Activated T-helper 17 cell treated with anti-CD3 and anti-CD28 coated beads, Interleukin-2, amount 50 U/mL, for 72 hours (primary cell): ENCODE measurements at places on chromosomes 2 and 18. TPM values are rescaled to one million over a fixed set of nuclear protein-coding genes. Genes with fewer than 3 reads are reported as not detected.

The TSPYL6 gene
- total RNA-seq = not detected

The SERPINB5 gene
- not detected for total RNA-seq

DNA sequence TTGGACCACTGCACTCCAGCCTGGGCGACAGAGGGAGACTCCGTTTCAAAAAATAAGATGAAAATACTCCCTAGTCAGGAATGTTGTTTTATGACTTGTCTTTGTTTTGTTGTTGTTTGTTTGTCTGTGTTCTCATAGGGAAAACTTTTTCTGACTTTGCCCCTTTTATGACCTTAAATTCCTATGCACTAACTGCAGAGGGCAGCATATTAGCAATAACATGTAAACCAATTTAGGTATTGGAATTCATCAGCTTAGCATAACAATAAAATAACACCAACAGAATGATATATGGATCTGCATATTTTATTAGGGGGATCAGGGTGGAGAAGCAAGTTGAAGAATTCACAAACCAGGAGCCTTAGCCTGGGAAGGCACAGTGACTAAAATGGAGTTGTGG lies 631.5 kb downstream of the SUCLG1 start:
- ATAC-seq = no peak

The MERTK gene
- 0.87 TPM for total RNA-seq

The MMADHC gene
- total RNA-seq = 120 TPM

- no peak for ATAC-seq
Observed at GRCh38 chr2:72096181-72096580, 51.5 kb downstream of the CYP26B1 start.

GRCh38 chr2:193475038-193475437 lies 1280.3 kb upstream of the TMEFF2 start:
- no peak for ATAC-seq

GRCh38 chr2:31053929-31054782 lies 84.1 kb downstream of the GALNT14 start:
- no peak for ATAC-seq

DNA sequence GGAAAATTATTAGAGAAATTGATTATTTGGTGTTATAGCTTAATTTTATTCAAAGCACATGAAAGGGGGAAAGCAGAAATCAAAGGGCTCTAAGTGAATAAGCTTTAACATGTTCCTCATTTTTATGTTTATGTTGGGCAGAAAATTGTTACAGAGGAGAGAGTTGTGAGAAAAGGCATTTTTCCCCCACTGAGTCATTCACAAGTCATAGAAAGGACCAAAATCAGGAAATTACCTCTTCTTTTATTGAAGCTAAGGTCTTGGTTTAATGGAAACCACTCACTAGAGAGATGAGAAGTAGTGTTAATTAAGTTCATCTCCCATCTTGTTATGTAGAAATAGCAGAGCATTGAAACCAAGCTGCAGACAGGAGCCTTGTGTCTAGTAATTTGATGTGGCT lies 175.3 kb upstream of the THUMPD2 start:
- ATAC-seq = peak; percentile 21

The FOXD4L1 gene
- total RNA-seq = 0.32 TPM

The CHRND gene
- not detected for total RNA-seq

DNA sequence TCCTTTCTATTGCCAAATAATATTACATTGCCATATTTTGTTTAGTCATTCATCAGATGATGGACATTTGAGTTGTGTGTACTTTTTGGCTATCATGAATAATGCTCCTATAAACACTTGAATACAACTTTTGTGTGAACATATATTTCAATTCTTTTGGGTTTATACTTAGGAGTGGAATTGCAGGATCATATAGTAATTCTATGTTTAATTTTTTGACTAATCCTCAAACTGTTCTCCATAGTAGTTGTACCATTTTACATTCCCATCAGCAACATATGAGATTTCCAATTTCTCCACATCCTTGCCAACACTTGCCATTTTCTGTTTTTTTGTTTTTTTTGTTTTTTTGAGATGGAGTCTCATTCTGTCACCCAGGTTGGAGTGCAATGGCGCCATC lies 87.2 kb downstream of the B3GNT2 start:
- no peak for ATAC-seq

GRCh38 chr2:196565106-196565765 lies 74.3 kb upstream of the CCDC150 start:
- ATAC-seq = no peak

DNA sequence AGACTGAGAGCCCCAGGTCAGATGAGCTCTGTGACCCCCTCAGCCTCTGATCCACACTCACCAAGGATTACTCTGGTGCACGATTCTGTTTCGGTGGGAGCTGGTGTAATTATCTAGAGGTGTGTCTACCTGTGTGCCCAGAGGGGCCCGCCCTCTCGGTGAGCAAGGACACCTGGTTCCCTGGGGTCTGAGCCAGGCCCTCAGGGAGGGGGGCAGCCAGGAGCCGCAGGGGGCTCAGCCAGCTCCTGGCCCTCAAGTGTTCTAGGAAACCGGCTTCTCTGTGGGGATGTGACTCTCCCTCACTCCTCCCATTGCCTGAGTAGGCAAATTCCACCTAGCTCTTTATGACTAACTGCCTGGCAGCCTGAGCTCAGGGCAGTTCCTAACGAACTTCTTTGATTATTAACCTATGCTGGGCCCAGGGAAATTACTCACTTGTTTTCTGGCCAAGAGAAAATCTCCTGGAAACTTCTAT lies 17.4 kb downstream of the AGAP1 start:
- ATAC-seq = no peak

The ADGRF3 gene
- total RNA-seq = 3.0 TPM

GRCh38 chr2:4981802-4982409 lies 710.3 kb upstream of the SOX11 start:
- ATAC-seq = no peak

DNA sequence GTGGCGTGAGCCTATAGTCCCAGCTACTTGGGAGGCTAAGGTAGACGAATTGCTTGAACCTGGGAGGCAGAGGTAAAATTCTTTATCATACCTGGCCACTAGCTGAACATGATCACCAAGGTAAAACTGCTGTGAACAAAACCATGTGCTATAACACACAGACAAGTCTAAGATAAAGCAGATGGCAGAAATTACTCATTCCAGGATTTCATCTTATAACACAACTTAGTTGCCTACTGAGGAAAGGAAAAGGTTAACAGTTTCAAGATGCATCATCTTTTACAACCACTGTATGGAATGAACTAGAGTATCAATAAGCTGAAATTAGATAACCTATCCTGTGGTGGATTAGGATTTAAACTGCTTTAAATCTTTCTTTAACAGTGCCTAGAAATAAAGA lies 8.3 kb downstream of the ARL5A start:
- ATAC-seq = peak; percentile 98

The LBX2 gene
- 0.39 TPM for total RNA-seq

The ALPG gene
- total RNA-seq = not detected

The PPIG gene
- 53.0 TPM for total RNA-seq

DNA sequence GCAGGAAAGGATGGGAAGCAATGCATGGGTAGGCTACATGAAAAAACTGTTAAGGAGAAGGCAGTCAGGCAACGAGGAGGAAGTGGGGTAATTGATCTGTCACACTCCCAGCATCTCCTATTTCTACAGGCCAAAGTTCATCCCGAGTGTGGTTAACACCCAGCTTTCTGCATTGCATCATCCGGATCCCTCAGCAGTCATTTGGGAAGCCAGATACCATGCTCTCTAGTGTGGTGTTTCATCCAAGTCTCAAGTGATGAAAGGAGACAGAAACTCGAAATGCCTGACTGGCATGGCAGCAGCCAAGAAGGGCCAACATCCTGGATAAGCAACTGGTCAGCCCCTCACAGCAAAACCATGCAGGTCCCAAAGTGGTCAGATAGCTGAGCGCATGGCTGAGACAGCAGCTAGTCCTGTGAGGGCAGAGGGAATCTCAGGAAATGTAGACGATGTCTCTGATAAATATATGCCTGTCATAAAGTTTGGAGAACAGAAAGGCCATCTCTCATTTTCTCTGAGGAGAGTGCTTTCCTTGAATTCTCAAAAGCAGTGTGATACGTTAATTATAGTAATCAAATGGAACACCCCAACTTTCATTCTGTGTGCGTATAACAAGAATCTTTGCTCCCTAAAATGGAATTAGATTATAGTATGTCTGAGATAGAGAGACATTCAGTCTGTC lies 24.8 kb upstream of the HNRNPA3 start:
- ATAC-seq = no peak

The ASB1 gene
- total RNA-seq = 34.0 TPM

- ATAC-seq = no peak
Observed at GRCh38 chr18:55466789-55467188, 121.2 kb downstream of the TCF4 start.

The HS1BP3 gene
- 8.9 TPM for total RNA-seq

GRCh38 chr2:68700560-68700959 lies 34.1 kb upstream of the ARHGAP25 start:
- no peak for ATAC-seq

- ATAC-seq = no peak
Observed at GRCh38 chr2:202408546-202409140, 32.5 kb downstream of the BMPR2 start.

The C2orf66 gene
- total RNA-seq = 0.43 TPM

DNA sequence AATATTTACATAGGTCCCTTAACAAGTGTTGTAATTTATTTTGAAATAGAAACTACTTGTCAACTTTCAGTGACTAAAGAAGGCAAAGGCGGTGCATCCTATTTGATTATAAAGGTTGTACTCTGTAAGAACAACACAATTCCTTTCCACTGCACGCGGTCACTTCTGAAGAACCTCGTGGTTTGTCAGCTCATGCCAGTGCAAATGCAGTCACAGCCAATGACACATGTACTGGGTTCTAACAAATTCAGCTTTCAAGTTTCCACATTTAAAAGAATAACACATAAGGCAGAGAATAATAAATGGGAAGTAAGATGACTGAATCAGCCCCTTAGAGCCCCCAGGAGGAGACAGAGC lies 39.7 kb downstream of the CYB5A start:
- ATAC-seq = peak; percentile 33

DNA sequence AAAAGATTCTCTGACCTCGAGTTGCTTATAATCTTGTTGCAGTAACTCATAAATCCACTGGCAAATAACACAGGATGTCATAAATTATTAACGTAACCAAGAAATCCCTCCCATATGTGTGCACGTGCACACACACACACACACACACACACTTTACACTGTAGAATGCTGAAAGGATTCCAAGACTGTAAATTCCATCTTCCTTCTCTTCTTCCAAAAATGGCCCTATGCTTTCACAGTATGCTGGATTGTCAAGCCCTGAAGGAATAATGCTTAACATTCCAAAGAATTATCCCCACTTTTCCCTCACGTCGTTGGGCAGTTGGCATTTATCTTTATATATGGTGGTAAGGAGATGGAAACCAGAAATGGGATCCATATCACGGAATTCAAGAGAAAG lies 117.5 kb upstream of the CRIM1 start:
- no peak for ATAC-seq

The ZBTB7C gene
- total RNA-seq = 0.40 TPM

- no peak for ATAC-seq
Observed at GRCh38 chr2:236340251-236340650, 76.0 kb upstream of the ASB18 start.

The ADAM17 gene
- total RNA-seq = 22.7 TPM

The EFR3B gene
- 0.24 TPM for total RNA-seq

- ATAC-seq = no peak
Observed at GRCh38 chr2:154694881-154695280, 3.6 kb upstream of the KCNJ3 start.

DNA sequence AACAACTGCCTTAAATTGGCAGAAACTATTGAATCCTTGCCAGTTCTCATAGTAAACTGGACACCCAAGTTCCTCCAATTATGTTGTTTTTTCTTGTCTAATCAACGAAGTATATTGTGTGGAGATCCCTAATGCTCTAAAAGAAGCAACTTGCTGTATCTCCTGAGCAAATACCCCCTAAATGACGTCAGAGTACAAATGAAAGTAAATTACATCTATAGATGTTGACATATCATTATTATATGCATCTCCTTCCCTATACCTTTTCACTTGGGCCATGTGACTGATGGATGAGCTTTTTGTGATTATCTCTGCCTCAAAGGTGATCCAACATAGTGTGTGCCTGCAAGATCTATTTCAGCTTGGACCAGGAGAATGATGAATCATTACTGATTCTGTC lies 159.4 kb downstream of the CCDC148 start:
- ATAC-seq = no peak

DNA sequence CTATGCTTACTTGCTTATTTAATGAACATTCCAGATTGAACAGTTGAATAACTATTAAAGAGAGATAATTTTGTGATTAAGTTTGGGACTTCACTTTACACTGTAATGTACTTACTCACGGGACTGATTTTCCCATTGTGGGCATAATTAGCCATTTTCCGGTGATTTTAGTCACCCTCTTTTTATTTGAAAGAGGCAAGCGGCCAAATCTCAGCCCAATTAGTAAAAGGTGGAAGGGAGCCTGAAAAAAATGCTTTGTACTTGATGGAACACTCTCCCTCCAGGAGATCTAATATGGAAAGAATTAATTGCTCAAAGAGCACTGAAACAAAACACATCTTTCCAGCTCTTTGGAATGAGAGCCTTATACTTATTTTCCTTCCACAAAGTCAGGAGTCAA lies 50.2 kb downstream of the CALCRL start:
- ATAC-seq = no peak

GRCh38 chr2:3076848-3077642 lies 300.6 kb downstream of the EIPR1 start:
- ATAC-seq = no peak

The AKAIN1 gene
- not detected for total RNA-seq

The UCN gene
- total RNA-seq = 1.7 TPM

DNA sequence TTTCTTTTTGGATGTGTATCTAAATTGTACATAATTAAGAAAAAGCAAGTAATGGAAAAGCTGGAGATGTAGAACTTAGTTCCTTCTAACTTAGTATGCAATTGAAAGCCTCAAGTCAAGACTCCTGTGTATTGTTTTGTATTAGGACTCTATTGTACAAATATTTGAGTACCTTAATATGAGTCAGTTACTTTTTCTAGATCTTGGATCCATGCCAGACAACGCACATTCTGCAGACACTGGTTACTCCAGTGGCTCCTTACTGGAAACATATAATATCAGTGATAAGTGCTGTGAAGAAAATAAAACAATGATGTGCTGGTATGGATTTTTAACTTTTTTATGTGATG lies 1.5 kb downstream of the SLC39A10 start:
- ATAC-seq = no peak

DNA sequence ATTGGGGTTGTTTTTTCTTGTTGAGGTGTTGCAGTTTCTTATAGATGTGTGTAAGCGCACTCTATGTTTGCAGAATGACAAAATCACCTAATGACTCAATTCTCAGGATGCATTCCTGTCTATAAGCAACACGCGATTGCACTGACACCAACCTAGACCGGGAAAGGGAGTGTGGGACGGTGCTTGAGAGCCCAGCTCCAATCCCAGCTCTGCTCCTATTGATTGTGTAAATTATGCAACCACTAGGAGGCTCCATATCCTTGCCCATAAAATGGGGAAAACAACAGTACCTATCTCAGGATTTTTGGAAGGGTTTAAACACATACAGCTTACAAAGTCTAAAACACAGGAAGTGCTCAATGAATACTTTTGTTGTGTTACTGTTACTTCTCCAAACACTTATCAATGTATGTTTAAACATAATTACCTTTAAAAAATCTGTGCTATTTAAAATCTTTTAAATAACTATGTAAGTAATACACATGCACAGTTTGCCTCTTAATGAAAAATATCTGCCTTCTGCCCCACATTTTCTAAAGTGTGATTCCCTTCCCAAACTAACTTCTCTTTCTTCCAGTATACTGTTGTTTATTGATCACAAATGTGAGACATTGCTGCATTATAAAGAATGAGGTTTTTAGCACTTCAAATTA lies 132.5 kb downstream of the SPHKAP start:
- ATAC-seq = peak; percentile 50
